Activated naive CD8-positive, alpha-beta T cell treated with anti-CD3 and anti-CD28 coated beads, Interleukin-2, amount 50 U/mL, for 24 hours (primary cell): ENCODE measurements at places on chromosomes 7 and 10.

DNA sequence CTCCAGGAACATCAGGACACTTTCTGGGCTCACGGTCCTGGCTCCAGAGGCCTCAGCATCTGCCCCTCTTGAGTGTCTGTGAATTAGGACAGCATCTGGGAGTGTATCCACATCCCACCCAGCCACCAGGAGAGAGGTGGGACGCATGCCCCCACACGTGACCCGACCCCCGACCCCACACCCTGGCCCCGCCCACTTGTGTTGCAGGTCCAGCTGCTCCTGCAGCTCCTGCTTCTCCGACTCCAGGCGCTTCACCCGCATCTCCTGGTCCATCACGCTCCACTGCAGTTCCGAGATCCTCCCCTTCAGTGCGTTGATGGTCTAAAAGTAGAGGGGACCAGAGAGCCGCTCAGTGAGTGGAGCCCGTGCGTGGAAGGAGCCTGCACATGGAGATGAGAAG is 13.6 kb downstream of the MAD1L1 start:
- DNase-seq: no peak

DNA sequence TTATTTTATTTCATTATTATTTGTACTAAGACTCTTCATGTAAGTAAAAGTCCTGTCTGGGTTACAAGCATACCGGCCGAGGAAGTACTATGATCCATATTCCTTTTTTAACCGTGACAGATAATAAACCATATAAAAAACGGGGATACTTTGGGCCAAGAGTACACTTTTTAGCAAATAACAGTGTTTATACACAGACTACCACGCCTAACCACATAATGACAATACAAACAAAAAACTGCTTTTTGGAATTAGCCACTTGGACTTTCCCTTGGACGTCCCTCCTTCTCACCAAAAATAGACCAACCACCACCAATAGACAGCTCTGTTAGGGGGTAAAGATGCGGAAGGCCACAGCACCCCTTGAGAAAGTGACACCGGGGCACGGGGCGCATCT is 800 bp downstream of the MINDY3 start:
- DNase-seq: no peak

GRCh38 chr7:96157856-96158255 is 164.0 kb downstream of the SLC25A13 start:
- DNase-seq: no peak

DNA sequence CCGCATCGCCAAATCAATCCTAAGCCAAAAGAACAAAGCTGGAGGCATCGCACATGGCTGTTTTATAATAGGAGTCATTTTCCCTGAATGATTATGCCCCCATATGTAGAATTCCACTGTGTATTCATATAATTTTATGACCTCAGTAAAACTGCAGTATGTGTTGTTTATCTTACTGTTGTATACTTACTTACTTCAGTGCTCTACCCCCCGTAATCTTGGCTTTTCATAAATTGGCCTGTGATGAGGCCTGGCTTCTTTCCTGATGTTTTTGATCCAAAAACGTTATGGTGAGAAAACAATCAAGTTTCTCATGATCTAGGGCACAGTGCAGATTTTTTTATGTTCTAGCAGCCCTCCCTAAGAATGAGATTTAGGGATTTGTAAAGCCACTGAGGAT is 306.4 kb upstream of the FZD1 start:
- DNase-seq: no peak

- DNase-seq: no peak
Measured at GRCh38 chr10:106980495-106981451, 183.7 kb downstream of the SORCS1 start.

GRCh38 chr7:66558201-66558641 is 70.5 kb upstream of the KCTD7 start:
- DNase-seq: no peak

GRCh38 chr10:114577133-114577532 is 80.9 kb downstream of the ABLIM1 start:
- no peak for DNase-seq

DNA sequence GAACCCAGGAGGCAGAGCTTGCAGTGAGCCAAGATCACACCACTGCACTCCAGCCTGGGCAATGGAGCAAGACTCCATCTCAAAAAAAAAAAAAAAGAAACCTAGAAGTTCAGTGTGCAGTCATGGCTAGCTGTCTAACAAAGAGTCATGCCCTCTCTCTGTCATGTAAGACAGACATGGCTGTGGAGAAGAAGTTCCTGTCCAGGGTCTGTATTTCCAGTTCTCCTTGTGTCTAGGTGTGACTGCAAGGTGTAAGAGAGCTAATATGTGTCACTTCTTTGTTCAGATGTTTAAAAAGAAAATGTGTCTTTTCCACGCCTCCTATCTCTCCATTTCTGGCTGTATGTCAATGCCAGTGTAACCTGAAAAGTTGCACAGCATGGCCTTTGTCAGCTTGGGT is 139.5 kb downstream of the NRCAM start:
- DNase-seq: no peak

- no peak for DNase-seq
Measured at GRCh38 chr10:96896884-96897589, 64.9 kb downstream of the LCOR start.

DNA sequence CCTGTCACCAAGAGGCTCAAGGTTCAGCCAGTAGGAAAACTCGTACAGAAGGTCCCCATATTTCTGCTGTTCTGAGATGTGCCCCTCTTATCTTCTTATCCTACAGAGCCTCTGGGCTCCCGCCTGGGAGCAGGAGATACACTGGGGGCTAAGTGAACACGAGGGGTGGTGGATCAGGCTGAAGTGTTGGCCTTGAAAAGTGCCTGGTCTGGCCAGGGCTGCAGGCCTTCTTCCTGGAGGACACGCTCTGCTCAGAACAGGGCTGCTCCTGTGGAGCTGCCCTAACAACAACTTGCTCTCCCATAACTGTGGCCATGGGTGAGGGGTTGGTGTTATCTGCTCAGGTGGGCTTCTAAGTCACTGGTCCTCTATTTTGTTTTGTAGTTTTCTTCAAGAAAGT is 33.7 kb downstream of the C10orf120 start:
- DNase-seq: no peak

- no peak for DNase-seq
Measured at GRCh38 chr10:47372726-47373125, 11.4 kb downstream of the ZNF488 start.

DNA sequence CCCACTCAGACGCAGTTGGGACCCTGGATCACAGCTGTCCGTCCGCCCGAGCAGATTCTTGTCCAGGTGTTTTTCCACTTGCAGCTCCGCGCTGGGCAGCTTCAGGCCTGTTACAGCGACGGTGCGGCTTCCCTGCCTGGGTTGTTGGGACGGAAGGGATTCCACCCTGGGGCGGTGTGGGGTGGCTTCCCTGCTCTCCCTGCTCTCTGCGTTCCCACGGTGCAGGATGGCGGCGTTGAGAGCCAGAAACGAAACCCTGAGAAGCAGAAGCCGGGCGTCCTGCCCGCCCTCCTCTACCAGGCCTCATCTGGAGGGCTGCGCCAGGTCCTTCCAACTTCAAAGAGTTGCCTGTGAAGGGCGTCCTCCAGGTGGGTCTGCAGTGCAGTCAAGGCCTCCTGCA is 194.4 kb downstream of the ADARB2 start:
- no peak for DNase-seq

- no peak for DNase-seq
Measured at GRCh38 chr10:128046953-128047290, 79.3 kb downstream of the MKI67 start.

DNA sequence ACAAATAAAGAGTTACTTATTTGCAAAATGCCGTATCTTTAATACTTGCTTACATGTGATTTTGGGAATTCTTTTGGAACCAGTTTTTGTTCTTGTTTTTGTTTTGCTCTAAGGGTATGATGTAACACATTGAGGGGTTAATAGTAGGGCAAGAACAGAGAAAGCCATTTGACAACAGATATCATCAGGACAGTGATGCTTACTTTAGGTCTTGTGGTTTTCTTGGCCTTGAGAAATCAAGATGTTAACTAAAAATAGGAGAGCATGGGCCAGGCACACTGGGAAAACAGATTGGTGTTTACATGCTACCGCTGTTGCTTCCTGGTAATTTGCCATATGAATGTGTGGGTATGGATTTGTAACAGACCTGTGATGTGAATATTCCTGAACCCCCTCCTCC is 3.7 kb downstream of the SAMD8 start:
- DNase-seq: no peak

- no peak for DNase-seq
Measured at GRCh38 chr7:24732646-24733413, 24.4 kb downstream of the GSDME start.

GRCh38 chr10:132010483-132010882 is 28.8 kb upstream of the BNIP3 start:
- DNase-seq: no peak

DNA sequence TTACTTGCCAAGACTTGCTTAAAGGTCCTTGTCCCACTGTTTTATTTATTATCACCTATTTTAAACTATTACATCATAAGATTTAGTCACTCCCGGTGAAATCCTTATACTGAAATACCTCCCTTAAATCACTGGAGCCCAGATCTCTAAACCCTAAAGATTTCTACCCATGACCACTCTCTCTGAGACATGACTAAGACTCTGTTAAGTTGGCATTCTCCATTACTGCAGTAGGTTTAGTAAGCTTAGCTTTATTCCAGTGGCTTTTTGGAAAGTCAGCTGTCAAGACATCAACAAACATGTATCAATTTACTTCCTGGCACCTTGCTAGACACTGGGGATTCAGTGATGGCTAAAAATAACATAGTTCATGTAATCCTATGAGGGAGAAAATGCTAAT is 874.2 kb downstream of the KCNMA1 start:
- no peak for DNase-seq

DNA sequence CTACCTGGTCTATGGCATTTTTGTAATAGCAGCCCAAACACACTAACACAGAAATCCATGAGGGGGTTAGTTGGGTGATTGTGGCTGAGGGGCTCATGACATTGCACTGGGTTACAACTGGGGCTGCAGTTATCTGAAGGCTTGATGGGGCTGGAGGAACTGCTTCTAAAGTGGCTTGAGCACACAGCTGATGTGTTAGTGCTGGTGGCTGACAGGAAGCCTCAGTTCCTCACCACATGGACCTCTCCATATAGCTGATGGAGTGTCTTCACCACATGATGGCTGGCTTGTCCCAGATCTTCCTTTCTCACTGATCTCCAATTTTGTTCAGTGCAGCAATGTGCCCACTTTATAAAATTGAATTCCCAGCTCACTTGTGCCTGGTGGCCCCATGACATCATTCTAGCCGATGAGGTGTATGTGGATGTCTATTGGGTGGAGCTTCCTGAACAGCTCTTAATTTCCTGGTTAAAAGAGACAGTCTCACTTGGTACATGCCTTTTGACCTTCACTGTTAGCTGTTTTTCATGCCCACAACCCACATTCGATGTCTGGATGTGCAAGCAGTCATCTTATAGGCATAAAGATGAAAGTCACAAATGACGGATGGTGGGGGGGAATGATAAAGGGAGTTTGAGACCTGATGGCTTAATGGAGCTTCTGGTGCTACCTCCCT is 166.9 kb upstream of the BMPER start:
- no peak for DNase-seq

- DNase-seq: no peak
Measured at GRCh38 chr10:103465411-103466179, 6.9 kb upstream of the CALHM1 start.

DNA sequence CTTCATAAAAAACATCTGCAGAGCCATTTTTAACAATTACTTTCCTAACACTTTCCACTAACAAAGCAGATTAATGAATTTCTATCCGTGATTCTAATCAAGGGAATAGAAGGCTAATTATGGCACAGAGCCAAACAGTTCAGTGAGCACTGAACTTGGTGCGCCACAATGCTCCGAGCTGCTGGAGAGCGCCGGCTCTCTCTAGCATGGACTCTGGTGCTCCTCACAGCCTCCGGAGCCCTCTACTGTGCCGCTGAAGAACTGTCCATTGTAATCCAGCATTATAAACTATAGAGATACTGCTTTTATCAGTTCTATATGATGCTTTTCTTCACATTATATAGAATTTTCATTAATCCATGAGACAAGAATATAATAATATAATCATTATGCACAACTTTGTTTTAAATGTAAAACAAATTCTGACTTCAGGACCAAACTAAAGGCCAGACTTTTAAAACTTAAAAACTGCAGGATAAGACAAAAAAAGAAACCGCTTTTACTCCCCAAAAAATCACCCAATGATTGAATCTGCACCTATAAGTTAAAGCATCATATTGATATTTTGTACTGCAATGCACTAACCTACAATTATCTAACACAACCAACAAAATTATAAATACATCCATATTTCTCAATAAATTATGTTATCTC is 123.6 kb downstream of the RNF32 start:
- DNase-seq: no peak

GRCh38 chr10:14379556-14380280 is 49.0 kb upstream of the FRMD4A start:
- no peak for DNase-seq

GRCh38 chr7:115516341-115516740 is 514.2 kb downstream of the TFEC start:
- DNase-seq: no peak

DNA sequence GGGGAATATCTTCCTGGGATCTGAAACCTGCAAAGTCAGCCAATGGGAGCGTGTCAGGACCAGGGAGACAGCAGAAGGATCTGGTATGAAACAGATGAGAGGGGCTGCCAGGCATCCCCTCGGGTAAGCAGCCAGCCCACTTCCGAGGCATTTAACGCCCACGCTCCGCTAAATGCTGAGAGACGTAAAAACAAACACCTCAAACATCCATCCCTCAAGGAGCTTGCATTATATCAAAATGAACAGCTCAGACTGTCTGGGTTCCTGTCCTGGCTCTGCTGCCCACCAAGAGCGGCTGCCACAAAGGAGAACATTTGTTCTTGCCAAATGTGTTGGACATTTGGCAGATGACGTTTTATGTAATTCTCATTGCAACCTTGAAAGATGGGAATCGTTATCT is 7.0 kb upstream of the SERPINE1 start:
- no peak for DNase-seq

DNA sequence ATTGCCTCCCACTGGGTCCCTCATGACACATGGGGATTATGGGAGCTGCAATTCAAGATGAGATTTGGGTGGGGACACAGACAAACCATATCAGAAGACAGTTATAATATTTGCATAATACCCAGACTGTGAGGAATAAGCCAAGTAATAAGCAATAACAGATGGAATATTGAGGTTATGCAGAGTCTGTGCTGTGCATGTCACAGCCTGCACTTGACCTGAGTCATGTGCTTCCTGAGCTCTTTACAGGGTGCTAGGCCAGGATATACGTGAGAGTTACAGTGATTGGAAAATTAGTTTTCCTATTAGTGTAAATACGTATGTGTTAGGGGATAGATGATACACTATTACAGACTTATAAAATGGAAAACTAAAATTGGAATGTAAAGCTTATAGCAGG is 288.7 kb downstream of the SDK1 start:
- no peak for DNase-seq

DNA sequence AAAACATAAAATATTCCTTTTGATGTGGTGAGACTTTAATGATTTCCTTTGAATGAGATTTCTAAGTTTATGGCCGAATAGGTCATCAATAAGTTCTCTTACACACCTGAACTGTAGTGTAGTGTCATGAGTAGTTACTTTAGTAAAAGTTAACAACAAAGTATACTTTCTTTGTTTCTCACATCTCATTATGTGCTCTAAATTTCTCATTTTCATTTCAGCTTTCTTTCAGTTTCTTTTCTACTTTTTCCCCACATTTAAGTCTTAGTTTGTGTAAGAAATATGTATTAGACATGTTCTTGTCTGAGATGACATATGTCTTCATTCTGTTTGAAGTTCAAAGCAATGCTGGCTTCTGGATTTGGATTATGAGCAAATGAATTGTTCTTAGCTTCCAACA is 348.1 kb downstream of the ANKRD7 start:
- no peak for DNase-seq
